ENCODE measurements at places on chromosomes 13 and 19. TPM values are rescaled to one million over a fixed set of nuclear protein-coding genes. Genes with fewer than 3 reads are reported as not detected.
A peak's percentile ranks its signal among the peaks of the same experiment; 100 is the strongest.

DNA sequence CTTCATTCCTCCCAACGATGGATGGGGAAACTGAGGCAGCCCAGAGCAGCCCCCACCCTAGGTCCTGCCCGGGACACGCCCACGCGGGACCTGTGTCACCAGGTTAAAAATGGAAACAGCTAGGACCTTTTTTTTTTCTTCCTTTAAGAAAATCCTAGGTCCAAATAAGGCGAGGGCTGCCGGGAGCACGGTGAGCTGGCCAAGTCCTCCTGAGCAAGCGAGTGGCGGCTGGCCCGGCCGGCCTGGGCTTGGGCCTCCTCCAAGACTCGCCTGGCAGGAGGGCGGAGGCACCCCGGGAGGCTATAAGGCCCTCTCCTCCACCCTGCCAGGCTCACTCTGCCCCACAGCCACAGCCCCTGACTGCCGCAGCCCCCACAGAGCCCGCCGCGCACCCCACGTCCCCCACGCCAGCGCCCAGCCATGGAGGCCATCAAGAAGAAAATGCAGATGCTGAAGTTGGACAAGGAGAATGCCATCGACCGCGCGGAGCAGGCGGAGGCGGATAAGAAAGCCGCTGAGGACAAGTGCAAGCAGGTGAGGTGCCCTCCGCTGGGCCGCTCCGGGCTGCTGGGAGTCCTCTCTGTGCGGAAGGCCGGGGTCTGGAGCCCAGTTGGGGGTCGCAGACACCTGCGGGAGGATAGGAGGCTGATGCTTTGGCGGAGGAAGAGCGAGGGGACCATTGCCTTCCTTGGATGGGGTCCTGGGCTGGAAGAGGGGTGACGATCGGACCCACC is 8.9 kb upstream of the TPM4 start:
- DNase-seq = no peak

DNA sequence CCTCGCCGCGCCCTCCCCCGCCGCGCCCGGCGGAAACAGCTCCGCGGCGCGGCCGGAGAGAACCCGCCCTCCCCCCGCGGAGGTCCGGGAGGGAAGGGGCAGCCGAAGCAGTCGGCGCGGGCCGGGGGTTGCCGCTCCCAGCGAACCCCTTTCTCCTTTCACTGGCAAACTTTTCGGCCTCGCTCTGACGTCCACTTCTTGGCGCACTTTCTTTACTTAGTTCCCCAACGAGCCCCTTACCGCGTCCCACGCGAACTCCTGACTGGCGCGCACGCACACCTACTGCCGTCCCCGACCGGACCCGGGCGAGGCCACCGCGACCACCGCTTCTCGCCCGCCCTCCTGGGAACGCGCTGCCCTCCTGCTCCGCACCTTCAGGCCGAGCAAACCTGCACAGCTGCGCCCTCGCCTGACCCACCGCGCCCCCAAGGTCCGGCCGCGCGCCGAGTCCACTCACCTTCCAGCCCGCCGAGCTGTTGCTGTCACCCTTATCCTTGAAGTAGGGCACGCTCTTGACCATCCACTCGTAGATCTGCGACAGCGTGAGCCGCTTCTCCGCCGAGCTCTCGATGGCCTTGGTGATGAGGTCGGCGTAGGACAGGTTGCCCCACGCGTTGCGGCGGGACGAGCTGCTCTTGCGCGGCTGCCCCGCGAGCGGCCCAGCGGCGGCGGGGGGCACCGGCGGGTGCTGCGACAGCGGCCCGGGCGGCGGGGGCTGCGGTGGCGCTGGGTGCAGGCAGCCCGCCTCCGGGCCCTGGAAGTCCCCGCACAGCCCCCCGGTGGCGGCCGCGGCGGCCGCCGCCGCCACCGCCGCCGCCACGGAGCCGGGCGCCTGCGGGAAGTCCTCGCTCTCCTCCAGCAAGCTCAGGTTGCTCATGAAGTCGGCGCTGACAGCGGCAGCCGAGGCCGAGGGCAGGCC is 1.1 kb downstream of the FOXO1 start:
- DNase-seq = peak; percentile 66

GRCh38 chr13:40114305-40114896 is 458.9 kb downstream of the COG6 start:
- DNase-seq = no peak

DNA sequence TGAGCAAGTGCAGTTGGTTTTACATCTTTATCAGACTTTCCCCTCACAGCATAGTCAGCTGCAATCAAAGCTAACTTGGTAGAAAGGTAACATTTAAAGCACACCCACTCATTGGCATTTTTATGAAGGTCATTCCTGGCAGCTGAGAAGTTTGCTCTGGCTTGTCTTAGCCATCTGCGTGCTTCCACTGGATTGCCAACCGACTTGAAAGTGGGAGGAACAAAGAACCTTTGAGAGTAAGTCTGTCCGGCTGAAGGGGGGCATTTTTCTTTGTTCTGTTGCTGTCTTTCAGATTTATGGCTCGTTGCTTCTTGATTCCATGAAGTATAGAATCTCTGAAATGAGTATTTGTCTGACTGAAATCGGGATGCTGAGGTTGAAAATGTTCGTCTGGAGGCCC is 103.1 kb downstream of the SACS start:
- no peak for DNase-seq

DNA sequence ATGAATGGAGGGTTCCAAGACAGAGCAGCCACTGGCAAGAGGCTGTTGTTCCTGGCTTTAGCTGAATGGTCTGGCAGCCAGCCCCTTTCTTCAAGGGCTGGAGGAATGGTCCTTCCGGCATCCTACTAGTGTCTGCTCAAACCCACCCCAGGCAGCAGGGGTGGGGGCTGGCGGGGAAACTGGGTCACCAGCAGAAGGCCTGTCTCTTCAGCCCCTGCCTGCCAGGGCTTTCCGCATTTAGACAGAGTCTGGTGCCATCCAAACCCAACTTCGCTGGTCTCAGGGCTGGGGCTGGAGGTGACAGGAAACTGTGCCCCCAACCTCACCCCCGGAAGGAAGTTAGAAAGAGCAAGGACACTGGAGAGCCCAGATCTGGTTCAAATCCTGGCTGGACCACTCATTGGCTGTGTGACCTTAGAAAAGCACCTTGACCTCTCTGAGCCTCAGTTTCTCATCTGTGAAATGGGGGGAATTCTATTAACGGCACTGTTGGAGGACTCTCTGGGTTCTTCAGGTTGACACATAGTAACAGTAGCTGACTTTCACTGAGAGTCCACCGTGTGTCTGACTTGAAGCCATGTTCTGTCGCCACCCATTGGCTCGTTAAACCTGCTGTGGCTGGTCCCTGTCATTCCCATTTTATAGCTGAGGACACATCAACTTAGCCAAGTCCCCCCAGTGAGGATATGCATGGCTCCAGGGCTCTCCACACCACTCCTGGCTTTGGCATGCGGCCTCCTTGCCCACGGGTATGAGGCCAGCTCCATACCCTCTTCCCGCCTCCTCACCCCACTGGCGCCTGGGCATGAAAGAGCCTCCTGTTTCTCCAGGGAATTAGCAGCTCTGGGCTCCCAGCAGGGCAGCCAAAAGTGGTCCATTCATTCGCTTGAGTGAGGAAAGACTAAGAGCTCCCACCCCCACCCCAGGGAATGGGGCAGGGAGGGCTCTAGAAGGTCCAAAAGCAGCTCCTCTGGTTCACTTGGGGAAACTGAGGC is 2.5 kb upstream of the NR2C2AP start:
- DNase-seq = no peak

- no peak for DNase-seq
Measured at GRCh38 chr19:18397242-18398202, at the start of gene LRRC25. Gene LRRC25, minus strand, starts transcription at chr19:18397622. Its CDS starts 659 bp downstream, at chr19:18396963.

GRCh38 chr13:25971047-25971446 is 80.8 kb downstream of the SHISA2 start:
- no peak for DNase-seq

DNA sequence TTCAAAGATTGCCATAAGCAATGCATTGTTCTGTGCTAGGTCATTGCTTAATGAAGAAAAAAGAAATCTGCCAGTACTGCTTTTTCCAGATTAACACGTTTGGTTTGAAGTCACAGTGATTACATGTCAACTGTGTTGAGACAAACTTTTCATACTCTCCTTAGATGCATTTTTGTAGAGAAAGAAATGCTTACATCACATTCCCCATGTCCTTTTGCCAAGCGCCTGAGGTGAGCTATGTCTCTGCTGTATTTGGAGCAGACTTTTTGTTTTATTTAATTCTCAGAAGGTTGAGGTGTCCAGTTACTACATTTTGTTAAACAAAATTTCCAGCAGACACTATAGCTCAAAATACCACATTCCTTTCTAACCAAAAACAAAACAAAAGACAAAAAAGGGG is 16.2 kb downstream of the LACC1 start:
- no peak for DNase-seq

DNA sequence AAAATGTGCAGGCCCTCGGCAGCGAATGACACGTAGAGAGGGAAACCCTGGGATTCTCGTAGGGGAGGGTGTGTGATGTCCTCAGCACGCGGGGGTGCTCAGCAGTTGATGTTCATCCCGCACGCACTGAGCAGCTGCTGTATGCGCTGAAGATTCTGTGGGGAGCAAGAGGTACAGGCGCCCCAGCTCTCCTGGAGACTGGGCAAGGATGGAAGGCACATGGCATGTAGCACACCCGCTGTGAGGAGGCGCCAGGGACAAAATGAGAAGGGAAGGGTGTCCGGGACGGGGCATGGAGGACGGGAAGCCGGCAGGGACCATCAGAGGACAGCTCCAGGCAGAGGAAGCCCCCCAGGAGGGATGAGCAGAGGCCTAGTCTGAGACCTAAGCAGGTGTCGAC is 15.4 kb downstream of the ATP11A start:
- no peak for DNase-seq

DNA sequence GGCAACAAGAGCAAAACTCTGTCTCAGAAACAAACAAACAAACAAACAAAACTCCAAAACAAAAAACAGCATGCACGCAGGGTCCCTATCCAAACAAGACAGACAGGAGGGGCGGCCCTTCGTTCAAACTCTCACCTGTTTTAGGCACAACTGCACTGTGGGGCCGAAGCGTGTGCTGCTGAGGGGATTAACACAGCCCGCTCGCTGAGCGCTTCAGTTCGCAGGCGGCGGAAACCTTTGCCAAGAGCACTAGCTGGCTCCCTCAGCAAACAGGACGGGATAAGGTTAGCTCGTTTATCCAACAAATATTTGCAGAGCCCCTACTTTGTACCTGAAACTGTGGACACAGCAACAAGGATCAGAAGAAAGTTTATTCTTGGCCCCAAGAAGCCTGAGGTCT is 1.6 kb upstream of the ADPRHL1 start:
- DNase-seq = no peak

- no peak for DNase-seq
Measured at GRCh38 chr19:49741210-49741844, 21.8 kb downstream of the TSKS start.

GRCh38 chr13:103833294-103833852 is 767.2 kb upstream of the SLC10A2 start:
- no peak for DNase-seq

GRCh38 chr13:102472650-102473049 is 70.8 kb upstream of the FGF14 start:
- DNase-seq = no peak

GRCh38 chr13:53821632-53822031 is 793.0 kb downstream of the OLFM4 start:
- DNase-seq = no peak

DNA sequence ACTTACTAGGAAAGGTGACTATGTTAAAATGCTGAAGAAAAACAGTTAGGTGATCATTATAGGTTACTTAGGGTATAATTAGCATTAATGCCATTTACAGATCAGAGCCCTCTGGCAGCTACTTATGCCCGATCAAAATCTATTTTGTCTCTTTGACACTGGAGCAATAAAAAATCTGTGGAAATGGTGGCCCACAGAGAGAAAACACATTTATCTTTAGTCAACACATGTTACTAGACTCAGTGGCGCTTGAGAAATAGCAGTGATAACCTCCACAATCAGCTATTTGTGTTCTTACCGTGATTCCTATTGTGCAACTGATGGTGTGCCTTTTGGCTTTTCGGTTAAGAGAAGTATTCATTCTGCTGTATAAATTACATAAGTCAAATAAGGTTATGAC is 1519.6 kb downstream of the PCDH9 start:
- no peak for DNase-seq

DNA sequence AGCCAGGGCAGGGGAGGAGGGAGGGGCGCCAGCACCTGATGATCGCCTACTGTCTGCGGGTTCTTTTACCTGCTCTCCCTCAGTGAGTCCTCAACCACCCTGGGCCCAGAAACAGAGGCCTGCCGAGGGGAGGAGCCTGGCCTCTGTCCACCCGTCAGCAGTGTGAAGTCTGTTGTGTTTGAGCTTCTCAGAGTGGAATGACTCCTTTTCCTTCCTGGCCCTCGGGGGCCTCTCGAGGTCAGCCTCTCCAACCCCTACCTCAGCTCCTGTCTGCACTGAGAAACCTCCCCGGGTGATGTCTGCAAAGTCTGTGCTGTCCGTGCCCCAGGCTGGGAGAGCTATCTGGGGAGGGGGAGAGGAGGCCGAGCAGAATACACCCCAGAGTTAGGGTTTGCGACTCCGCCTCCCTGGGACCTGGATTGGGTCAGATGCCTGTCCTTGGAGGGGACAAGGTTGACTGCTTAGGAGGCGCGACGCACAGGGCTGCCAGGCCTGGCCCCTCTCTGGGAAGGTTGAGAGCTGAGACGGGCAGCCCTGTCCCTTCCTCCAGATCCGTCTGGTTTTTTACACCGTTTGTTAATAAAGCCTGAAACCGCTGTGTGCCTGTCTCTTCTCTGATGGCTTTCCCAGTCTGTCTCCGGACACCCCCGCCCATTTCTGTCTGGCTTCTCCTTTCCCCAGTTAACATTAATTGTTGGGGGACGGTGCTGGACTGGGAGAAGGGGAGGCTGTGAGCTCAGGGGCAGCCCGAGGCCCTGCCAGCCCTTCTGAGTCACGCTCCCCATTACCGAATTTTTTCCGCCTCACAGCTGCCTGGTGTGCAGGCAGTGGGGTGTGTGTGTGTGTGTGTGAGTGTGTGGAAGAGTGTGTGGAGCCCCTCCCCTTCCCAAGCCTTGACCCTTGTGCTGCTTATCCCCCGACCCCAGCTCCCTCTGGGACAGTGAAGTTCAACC is 989 bp upstream of the SSC5D start:
- peak; percentile 86 for DNase-seq

- no peak for DNase-seq
Measured at GRCh38 chr13:34857558-34858325, 84.3 kb upstream of the NBEA start.

- DNase-seq = no peak
Measured at GRCh38 chr13:110125157-110125556, 181.8 kb downstream of the COL4A1 start.

- peak; percentile 75 for DNase-seq
Measured at GRCh38 chr19:8240274-8241229, 31.4 kb downstream of the CERS4 start.

- no peak for DNase-seq
Measured at GRCh38 chr13:96223231-96223630, 133.3 kb downstream of the HS6ST3 start.

- no peak for DNase-seq
Measured at GRCh38 chr19:823565-824121, 1.9 kb upstream of the PLPPR3 start.

The SLC10A2 gene
- total RNA-seq = not detected

The ACER1 gene
- total RNA-seq = not detected

The TPTE2 gene
- 0.11 TPM for total RNA-seq

The C19orf67 gene
- total RNA-seq = 0.39 TPM

The PRSS57 gene
- not detected for total RNA-seq
